ENCODE measurements at places on chromosomes 2 and 18.

GRCh38 chr2:7392076-7392787, 475.0 kb downstream of the RNF144A start:
- DNase-seq: peak; percentile 68

DNA sequence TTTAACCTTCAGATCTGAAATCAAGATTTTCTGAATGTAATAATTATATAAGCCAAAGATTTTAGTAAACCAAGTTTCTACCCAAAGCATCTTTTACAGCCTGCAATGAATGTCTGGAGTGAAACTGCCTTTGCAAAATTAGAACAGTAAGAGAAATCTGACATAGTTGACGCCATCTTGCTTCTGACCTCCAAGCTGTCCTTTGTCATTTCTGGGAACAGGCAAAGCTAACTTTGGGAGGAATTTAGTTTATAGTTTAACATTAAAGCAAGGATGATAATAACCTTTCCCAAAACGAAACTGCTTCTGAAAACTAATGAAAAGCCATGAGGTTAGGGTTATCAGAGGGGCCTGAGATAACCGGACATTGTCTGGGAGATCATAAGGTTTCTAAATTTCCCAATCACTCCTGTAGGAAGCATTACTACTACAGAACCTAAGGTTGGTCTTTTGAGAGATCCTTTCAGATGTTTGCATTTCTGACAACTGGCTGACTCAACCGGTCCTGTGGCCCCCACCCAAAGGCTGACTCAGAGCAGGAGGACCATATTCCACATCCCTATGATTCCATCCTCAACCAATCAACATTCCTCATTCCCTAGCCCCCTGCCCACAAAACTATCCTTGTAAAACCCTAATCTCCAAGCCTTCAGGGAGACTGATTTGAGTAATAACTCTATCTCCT, 124.5 kb downstream of the TMEM131 start:
- no peak for DNase-seq

DNA sequence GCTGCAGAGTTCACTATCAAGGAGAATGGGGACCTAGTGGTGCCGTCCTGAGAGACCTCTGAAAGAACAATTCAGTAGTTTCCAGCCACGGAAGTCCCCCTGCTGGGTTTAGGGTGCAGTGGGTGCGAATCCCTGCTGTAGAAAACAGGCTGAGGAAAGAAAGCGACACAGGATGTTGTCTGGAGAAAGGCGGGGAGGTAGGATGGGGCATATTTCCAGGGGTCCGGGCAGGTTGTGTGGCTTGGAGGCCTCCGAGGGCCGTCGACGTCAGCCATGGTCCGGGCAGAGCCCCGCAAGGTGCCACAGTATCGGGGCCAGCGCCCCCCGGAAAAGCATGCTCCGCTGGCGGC, 807 bp upstream of the CREB1 start:
- no peak for DNase-seq

DNA sequence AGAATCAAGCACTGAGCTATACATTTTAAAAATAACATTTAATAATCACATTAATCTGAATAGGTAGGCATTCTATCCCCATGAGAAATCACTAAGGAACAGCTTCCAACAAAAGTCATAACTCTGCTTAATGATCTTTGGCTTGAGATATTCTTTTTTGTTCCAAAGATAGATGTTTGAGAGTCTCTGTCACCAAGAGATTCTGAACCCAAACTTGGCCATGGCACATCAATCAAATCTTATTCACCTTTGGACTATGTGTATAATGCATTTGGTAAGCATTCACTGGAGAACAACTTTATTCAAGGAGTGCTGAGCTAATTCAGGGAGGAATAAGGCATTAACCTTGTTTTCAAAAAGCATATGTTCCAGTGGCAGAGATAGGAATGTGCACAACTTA, 743.3 kb downstream of the SLC4A3 start:
- no peak for DNase-seq

DNA sequence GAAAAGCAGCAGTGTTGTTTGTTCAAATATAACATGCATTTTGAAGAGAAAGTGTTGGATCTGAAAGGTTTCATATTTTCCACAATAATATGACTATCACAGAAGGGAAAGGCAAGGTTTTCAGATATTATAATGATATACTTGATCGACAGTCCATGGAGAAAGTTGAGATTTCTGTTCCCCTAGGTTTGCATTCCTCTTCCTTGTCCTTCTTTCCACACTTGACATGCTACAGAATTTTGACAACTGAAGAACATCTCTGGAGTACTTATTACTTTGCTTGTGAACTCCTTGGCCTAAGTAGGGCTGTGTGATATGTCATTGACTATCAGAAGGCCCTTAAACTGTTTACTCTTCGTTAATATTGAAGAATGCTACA, 46.5 kb downstream of the TMEFF2 start:
- no peak for DNase-seq

- DNase-seq: no peak
These were observed 139.9 kb upstream of the CDH7 start for GRCh38 chr18:65610939-65611338.

DNA sequence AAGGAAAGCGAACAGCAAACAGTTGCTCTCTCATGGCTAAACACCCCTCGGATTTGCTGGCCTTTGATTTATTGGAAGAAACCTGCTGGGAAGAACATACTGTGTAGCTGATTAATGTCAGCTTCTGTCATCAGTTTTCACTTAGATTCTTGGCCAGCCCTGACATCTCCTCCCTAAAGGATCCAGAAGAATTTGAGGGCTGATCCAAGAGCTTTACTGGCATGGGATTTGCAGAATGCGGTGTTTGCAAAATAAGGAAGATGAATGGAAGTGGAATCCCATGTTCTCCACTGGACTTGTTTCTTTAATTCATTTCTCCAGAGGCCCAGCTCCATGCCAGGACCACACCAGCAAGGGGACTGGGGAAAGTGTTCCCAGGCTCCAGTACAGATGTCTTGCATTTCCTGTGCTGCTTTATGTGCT, 80.5 kb downstream of the RDH14 start:
- no peak for DNase-seq

DNA sequence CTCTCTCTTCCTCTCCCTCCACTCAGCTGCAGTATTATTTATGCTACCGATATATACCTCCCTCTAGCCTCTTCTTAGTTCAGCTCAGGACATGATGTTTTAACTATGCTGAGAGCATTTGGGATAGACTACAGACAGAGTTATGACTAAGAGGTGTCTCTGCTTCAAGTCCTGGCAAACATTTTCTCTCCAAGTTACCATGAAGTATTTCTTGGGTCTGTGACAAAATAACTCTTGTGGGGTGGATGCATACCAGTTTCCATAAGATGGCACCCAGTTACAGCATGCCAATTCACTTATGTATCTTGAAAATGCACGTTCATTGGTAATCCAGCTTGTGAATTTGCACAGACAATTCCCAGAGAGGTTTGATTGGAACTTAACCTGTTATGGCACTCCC, 737.6 kb downstream of the SLC4A3 start:
- DNase-seq: no peak

DNA sequence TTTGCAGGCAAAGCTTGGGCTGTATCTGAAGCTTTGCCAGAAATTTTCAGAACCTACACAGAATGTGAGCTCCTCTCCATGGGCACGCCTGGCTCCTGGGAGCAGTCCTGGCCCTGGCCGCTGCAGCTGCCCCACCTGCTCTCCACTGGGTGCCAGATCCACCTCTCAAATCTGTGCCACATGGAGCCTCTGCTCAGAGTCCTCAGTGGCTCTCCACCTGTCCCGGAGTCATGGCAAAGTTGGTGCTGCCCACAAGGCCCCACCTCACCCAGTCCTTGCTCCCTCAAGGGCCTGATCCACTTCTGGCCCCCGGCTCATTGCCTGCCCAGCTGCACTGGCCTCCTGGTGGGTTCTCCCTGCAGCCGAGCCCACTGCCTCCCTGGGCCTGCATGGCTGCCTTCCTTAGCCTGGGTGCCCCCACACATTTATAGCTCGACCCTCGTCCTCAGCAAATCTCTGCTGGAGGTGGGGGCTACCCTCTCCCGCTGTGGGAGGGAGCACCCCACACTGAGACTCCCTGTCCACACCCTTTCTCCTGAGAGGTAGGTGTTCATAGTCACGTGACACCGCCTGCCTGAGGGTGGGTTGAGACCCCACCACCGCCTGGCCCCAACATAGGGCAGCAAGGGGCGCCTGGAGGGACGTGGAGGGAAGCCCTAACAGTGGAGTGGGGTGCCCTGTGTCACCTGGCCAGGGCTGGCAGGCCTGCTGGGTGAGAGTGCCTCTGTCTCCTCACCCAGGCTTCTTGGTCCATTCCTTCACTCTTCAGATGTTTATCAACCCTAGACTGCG, 224.1 kb downstream of the SH3RF3 start:
- DNase-seq: no peak

- DNase-seq: no peak
These were observed 128.1 kb downstream of the BIRC6 start for GRCh38 chr2:32484937-32485336.

DNA sequence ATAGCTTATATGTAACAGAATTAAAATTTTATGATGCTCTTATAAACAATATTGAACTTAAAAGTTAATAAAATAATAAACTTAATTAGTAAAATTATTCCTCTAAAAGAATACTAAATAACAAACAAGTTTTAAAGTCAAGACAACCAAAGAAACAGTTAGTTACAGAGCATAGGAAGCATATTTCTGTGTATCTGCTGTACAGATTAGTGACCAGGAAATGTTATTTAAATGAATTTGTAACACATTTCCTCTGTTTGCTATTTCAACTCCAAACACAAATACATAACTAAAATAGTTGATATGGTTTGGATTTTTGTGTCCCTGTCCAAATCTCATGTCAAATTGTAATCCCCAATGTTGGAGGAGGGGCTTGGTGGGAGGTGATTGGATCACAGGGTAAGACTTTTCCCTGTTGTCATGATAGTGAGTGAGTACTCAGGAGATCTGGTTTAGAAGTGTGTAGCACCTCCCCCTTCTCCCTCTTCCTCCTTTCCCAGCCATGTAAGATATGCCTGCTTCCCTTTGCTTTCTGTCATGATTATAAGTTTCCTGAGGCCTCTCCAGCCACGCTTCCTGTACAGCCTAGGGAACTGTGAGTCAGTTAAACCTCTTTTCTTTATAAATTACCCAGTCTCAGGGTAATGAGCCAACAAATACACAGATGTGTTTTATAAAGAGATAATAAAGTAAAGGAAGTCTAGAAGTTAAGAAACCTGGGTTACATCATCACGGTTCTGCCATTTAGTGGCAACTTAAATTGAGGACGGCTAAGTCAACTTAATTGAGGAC, 51.8 kb downstream of the ROCK2 start:
- no peak for DNase-seq

DNA sequence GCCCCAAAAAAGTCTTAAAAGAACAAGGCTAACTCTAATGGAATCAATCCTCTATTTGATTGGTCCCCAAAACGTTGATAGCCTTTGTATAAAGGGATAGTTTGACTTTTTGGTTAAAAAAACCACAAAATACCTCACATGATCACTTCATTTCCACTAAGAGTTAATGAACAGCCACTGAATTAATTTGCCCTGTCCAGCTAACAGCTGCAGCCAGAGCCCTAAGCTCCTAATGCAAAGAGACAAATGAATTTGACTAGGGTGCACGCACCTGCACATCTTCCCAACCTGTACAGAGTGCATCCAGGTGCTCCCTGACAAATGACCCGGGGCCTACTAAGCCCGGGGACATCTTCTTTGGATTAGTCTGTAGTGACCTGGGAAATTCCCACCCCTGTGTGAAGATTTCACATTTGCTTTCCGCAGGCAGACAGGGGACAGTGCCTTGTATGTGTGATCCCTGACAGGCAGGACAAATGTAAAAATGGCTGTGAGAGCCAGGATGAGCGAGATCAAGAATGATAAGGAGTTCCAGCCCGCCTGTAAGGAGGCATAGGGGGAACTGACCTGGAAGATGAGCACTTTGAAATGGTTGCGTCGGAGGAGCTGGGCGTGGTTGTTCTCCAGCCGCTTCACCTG, 893 bp downstream of the CAVIN2 start:
- no peak for DNase-seq
